Stimulated activated CD8-positive, alpha-beta memory T cell treated with anti-CD3 and anti-CD28 coated beads, Interleukin-4, amount 100 ng/mL, for 1 hour (primary cell): ENCODE measurements at places on chromosomes 6 and 20.

GRCh38 chr6:7547315-7547714 is 5.8 kb downstream of the DSP start:
- no peak for DNase-seq

GRCh38 chr6:149454346-149454848 is 30.4 kb downstream of the ZC3H12D start:
- no peak for DNase-seq

DNA sequence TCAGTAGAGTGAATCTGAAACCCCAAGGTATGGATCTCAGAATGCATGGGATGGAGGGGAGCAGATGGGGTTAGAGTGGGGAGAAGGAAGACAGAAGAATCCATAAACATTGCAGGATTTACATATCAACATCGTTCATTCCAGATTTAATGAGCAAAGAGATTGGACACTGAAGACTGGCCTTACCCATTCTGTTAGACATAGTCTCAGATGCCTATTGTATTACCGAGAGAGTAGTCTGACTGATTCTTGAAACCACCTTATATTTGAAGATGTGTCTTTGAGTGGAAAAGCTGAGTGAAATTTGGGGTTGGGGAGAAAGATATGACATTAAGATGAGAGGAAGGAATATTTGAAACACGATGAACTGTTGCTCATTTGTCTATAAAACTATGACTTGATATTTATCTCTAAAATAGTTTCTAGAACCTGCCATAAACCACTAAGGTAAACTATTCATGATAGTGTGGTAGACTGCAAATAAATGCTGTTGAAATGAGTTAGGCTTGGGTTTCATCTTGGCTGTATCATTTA is 5.7 kb downstream of the HLA-DRA start:
- no peak for DNase-seq

DNA sequence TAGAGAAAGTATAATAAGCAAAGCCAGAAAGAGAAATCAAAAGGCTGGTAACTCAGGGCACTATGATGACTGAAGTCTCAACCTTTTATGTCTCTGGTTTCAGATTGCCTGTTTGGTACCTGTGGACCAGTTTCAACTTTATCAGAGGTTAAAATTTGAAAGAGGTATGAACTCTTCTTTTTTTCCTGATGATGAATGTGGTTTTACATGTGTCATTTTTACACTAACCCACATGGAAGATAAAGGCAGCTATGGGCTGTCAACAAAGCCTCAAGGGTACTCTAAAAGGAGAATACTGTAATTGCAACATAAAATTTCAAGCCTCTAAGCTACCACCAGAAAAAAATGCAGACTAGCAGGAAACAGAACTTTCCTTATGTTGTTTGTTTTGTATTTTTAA is 52.4 kb downstream of the RNF144B start:
- DNase-seq, result no peak

DNA sequence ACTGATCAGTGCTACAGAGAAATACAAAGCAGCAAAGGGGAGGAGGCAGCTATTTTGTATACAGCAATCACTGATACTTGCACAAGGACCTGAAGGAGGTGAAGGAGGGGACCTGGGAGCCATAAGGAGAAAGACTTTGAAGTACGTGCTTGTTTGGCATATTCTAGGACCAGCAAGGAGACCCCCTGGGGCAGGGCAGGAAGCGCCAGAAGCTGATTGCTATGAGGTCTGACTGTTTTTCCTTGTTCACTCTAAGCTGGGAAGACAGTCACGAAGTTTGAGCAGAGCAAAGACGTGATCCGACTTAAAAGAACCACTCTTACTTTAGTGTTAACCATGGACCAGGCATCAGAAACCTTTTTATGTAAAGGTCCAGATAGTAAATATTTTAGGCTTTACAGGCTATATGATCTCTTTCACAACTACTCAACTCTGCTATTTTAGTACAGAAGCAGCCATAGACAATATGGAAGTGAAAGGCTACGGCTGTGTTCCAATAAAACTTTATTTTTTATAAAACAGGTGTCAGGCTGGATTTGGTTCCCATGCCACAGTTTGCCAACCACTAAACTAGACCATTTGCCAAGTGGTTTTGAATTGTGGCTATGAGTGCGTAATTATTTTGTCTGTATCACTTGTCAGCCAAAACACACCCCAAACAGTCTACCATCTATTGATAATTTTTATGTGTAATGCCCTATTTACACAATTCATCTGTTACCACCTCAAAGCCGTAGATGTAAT is 217.9 kb downstream of the PRL start:
- no peak for DNase-seq

DNA sequence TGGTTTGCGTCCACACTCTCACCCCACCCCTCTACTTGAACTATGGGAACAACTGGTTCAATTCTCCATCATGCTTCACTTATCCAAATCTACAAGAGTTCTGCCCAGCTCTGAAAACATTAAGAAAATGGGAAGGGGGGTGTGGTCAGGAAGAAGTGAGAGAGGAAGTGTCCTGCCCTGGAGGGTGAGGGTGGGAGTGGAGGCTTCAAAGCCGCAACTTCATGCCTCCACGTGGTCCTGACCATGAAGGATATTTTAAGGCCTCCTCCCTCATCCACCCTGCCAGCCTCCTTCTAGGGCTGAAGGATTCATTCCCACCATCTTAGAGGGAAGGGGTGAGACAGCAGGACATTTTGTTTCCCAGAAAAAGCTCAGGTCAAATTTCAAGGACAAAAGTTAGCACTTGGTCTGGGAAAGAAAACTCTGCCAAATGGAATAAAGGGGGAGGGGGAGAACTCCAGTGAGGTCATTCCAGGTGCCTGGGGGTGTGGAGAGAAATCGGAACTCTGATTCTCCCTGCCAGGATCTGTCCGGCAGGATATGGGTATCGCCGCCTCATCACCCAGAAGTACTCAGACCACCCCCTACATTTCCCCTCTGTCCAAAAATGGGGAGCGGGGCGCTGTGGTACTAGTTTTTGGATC is 4.9 kb downstream of the RIMS4 start:
- no peak for DNase-seq

DNA sequence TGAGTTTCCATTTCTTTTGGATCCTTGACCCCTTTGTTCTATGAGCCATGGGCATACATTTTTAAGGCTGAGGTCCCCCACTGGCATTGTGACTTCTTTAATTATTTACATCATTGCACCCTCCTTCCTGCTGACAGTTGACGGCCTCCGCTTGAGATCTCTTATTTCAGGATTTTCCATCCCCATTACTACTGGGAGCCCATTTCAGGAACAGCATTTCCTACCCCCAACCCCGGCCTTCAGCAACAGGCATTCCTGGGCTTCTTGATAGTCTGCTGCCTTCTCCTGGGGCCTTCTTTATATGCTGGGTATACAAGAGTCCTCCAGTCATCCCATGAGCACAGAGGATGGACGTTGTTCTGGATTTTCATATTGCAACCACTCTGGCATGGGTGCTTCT is 3.8 kb downstream of the ULBP1 start:
- no peak for DNase-seq

DNA sequence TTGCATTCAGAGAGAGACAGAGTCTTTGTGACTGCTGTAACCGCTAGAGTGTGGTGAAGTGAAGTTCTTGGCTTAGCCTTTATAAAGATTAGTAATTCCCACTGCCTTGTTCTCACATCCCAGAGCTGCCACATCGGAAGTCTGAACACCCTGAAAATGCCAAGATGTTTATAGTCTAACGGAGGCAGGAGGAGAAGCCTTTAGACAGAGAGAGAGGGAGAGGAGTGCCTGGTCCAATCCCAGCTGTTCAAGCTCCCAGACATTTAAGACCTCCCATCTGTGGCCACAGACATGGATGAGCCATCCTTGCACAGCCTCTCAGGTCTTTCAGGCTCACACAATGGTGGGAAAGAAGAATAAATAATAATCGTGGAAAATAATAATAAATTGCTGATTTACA is 1422.8 kb upstream of the EYS start:
- no peak for DNase-seq

DNA sequence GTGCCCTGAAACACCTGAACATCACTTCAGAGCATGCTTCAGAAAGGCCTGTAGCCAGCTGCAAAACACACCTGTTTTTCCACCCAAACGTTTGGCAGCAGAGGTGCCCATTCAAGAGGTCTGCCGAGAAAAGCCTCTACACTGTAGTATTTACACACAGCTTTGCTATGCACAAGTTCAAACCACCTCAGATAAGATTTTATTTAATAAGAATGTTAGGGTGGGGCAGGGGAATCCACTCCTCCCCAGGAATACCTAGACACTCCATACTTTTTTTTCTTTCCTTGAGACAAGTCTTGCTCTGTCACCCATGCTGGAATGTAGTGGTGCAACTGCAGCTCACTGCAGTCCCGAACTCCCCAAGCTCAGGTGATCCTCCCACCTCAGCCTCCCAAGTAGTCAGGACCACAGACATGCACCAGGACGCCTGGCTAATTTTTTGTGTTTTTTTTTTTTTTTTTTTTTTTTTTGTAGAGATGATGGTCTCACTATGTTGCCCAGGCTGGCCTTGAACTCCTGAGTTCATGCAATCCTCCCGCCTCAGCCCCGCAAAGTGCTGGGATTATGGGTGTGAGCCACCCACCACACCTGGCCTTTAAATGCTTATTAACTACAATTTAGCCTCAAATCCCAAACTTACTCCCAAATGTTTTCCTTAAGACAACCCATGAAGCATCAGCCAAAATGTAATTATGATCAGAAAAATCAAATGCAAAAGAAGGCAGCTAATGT is 9.7 kb downstream of the MRPL14 start:
- DNase-seq, result no peak

DNA sequence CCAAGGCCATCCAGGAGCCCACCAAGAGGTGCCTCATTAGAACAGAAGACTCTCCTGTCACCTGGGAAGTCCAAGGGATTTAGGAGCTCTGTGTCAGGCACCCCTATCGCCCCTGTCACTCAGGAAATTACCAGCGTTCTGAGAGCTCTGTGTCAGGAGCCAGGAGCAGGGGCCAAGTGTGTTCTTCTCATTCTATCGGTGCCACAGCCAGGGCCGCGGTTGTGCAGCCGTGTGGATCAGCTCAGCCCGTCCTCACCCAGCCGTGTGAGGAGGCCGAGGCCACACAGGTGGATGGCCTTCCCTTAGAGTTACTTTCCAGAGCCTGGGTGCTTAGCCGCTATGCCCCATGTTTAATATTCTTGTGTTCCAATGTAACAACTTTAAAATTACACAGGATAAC is 9.8 kb downstream of the MTG2 start:
- DNase-seq, result no peak

DNA sequence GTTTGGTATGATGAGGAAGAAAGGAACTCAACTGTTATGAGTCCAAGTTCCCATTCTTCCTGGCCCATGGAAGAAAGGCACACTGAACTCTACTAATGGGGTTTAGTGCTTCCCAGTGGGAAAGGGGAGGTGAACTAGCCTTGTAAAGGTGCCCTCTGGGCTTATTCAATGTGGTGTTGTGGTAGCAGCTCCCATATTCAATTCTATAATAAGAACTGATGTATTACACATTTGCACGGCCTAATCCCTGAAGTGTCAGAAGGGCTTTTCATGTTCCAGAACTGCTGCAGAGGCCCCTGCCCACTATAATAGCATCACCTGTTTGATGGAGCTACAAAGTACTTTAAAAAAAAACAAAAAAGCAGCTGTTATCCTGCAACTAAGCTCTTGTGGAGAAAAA is 17.1 kb downstream of the PRKN start:
- DNase-seq, result no peak

DNA sequence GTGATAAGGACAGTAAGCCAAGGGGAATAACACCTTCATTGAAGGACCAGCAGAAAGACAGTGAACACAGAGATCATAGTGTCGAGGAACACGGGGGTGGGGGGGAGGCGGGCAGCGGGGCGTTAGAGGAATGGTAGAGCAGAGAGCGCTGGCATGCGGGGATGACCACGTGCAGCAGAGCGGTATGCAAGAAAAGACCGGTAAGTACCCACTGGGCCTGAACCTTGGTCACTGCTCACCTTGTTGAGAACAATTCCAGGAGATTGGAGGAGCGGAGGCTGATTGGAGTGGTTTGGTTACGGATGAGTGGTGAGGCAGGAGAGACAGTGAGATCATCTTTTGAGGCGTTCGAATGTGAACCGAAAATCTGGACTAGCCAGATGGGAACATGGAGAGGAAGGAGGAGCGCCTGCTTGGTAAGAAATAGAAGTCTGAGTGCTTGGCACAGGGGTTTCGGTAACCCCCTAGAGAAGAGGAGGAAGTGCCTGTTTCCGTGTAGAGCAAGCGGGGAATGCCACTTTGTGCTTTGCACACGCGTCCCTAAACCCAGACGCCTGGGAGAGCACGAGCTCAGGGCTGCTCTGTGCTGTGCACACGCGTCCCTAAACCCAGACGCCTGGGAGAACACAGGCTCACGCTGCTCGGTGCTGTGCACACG is 70.0 kb downstream of the FAM120B start:
- no peak for DNase-seq

DNA sequence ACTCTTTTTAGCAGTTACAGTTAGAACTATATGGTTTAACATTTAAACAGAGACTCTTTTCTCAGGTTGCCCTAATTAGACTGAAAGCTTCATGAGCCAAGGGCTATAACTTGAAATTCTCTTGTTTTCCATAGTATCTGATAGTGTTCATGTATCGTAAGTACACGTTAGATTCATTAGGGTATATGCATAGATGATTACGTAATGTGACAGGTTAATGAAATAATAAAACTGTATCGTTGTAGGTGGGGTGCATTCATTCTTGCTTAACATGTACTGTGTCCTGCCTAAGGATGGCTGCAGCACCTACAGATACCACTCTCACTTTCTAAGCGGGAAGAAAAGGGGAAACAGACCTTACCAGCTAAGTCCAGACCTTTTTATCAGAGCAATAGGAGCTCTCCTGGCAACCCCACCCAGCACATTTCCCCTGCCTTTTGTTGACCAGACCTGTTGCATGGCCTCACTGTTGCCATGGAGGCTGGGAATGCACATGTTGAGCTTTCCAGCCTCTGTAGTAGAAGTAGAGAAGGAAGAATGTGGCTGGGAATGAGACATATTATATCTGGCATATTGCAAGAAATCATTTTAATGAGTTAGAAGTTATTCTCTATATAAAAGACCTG is 83.0 kb downstream of the MAP3K4 start:
- DNase-seq, result no peak

DNA sequence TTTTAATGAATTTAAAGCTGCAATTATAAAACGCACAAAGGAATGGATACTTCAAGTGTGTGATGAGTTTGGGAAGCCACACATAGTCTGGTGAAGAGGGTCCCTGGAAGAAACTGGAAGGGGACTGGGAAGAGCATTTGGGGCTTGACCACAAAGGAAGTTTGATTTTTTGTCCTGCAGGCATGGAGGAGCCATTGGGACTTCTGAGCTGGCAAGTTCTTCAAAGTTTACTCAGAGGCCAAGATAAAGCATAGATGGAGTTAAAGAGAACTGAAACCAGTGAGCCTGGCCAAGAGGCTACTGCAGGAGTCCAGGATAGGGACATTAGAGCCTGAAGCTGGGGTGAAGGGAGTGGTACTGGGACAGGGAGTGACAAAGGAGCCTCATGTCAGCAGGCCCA is 95.0 kb downstream of the AIG1 start:
- no peak for DNase-seq

DNA sequence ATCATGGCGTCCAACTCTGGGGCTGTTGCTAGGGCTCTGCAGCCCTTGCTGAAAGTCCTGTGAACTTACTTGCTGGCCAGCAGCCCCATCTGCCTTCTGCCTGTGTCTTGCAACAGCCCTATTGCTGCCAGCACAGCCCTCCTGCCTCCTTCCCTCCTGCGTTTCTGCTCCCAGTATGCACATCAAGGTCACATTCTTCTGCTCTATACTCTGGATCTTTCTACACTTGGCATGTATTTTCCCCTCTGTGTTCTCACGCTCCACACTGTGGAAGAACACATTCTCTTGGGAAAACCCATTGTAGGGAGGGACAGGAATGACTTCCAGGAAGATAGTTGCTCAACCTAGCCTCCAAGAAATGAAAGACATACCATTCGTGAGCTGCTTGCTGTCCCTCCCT is 80.9 kb upstream of the PHACTR2 start:
- DNase-seq, result no peak
